ENCODE measurements at places on chromosomes 7 and 10.

DNA sequence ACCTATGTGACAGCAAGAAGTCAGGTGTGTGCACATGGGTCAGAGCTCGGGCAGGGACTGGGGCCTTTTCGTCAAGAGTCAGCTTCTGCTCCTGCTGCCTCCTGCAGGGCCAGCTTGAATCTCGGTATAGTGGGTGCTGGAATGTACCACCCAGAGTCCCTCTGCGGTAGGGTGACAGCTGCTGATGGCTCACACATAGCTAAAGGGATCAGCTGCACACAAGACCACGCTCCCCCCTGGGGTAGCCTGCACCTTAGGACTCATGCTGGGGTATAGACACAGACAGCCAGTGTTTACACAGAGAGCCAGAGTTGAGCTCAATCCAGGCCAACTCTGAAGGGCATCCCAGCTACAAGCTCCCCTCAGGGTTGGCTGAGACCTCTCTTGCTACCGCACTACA, 14.0 kb upstream of the COL13A1 start:
- DNase-seq, result no peak

- no peak for DNase-seq
Observed at GRCh38 chr10:61130366-61130765, 186.4 kb upstream of the RHOBTB1 start.

DNA sequence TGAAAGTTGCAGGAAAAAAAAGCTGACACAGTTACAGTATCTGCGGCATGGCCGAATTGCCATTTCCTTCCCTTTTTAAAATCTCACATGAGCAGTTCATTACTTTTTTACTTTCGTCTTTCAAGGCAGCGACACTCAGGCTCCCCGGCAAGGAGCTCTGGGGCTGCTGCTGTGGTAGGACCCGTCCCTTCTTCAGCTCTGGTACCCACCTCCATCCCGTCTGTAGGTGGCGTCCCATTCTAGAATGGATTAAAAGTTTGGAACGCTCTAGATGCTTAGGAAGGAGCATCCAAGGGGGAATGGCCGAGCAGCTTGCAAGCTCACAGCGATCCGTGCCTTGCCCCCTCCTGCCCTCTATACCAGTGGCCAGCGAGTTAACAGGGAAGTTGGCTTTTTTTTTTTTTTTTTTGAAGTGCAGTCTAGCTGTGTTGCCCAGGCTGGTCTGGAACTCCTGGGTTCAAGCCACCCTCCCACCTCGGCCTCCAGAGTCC, 22.8 kb upstream of the TTYH3 start:
- DNase-seq, result peak; percentile 19

- no peak for DNase-seq
Observed at GRCh38 chr10:128929767-128930166, 537.3 kb upstream of the MGMT start.

DNA sequence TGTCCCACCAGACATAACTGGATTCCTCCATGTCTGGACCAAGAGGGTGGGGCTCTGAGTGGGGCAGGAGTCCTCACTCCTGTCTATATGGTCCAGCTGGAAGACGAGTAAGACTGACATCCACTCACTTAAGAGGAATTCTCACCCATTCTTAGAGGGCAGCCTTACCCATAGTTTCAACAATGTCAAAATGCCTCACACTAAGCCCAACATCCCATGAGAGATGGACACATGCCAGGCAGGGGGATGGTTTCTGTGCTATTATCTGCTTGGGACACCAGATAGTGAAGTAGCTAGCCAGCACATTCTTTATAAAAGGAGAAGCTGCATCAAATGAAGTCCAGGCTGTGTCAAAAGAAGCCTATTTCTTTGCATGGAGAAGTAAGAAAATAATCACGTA, 4.7 kb upstream of the LANCL2 start:
- no peak for DNase-seq

- DNase-seq, result no peak
Observed at GRCh38 chr10:19579761-19580545, 236.3 kb upstream of the PLXDC2 start.

GRCh38 chr10:78255214-78255613, 221.6 kb downstream of the RPS24 start:
- no peak for DNase-seq

DNA sequence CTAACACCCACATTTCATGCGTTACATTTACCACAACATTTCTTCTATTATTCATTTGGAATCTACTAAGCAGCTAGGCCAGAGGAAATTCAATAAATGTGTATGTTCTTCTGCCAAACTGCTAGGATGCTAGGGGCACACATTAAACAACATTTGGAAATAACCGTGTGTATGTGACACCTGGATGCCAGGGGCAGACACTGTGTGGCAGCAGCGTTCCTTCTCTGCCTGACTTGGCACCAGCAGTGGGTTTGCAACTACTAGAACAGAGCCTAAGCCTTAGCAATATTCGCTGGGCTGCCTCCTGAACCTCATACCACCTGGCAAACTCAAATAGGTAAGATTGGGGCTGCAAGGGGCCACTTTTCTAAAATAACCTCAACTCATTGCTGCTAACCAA, 182.1 kb downstream of the CHCHD3 start:
- DNase-seq, result no peak

DNA sequence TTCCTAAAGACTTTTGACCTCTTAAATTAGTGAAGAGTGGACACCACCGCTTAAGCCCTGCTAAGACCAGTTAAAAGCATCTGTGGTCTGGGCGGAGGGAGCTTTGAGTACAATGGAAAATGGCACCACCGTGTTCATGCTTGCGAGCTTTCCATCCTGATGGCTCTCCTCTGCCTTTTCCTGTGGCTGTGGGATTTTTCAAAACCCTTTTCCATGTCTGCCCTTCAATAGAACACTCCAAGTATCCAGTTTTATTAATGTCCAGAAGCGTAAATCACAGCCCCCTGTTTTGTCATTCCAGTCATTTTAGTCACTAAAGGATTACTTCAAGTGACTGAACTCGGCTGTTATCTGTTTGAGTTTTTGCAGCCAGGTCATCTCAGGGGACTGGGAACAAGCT, 181.8 kb downstream of the MGMT start:
- no peak for DNase-seq

DNA sequence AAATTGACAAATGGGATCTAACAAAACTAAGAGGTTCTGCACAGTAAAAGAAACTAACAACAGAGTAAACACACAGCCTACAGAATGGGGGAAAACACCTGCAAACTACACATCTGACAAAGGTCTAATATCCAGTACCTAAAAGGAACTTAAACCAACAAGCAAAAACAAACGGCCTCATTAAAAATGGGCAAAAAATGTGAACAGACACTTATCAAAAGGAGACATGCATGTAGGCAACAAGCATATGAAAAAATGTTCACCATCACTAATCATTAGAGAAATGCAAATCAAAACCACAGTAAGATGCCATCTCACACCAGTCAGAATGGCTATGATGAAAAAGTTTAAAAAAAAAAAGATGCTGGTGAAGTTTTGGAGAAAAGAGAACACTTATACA, 197.4 kb downstream of the KBTBD2 start:
- no peak for DNase-seq

DNA sequence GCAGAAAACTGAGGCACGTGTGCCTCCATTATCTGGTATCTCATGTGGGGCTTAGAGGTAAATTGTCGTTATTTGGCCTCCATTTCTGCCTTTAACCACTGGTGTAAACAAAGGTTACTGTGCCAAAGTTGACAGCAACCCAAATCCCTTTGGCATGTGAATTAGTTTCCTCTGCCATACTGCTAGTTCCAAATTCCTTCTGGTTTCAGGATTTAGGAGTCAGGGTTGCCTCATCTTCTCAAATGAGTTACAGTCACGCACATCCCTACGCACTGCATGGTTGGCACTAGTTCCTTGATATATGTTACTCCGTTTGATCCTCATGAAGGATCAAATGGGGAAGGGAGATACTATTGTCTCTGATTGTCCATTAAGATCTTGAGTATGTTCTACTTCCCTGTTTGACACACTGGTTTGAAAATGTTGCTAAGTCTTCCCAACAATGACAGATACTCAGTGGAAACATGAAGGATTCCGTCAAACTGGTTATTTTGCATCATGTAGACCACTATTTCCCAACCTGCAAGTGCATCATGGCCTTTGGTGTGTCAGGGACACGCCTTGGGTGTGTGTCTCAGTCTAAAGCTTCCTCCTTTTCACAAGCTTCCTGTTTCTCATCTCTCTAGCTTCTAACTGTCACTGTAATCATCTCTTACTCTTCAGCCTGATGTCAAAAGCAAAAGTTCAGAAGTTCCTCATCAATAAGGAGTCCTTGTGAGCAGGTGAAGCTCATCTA, at the start of gene LIPN:
Gene LIPN (plus strand): TSS at position 655 of the 736 bp plus-strand sequence. CDS start 1,386 bp downstream, outside the sequence.
- no peak for DNase-seq

DNA sequence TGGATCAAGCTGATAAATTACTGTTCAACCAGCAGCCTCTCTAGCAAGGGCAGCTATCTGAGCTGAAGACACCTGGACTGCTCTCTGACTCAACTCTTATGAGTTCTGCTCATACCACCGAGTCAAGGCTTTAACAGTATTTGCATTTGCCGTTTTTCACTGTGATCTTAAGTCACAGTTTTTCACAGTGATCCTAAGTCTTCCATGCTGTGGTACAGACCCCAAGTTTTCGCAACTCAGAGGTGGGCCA, 31.3 kb downstream of the PIP4K2A start:
- no peak for DNase-seq

GRCh38 chr10:14571866-14572507, 202.7 kb downstream of the FAM107B start:
- peak; percentile 69 for DNase-seq

GRCh38 chr7:133102276-133103060, 20.6 kb upstream of the CHCHD3 start:
- DNase-seq, result no peak

DNA sequence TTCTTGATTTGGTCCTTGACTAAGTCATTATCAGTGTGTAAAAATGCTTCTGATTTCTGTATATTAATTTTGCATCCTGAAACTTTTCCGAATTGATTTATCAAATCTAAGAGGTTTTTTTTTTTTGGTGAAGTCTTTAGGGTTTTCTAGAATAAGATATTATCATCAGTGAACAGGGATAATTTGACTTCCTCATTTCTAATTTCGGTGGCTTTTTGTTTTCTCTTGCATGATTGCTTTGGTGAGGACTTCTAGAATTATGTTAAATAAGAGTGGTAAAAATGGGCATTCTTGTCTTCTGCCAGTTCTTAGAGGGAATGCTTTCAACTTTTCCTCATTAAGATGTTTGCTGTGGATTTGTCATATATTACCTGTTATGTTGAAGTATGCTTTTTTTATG, 170.5 kb downstream of the CCDC7 start:
- no peak for DNase-seq

- no peak for DNase-seq
Observed at GRCh38 chr7:40763319-40764287, 628.8 kb downstream of the SUGCT start.

- no peak for DNase-seq
Observed at GRCh38 chr10:122189185-122189584, 81.9 kb upstream of the BTBD16 start.

GRCh38 chr10:5678397-5679036, 6.1 kb upstream of the TASOR2 start:
- DNase-seq, result no peak

GRCh38 chr7:112255388-112255720, 48.9 kb downstream of the ZNF277 start:
- no peak for DNase-seq

DNA sequence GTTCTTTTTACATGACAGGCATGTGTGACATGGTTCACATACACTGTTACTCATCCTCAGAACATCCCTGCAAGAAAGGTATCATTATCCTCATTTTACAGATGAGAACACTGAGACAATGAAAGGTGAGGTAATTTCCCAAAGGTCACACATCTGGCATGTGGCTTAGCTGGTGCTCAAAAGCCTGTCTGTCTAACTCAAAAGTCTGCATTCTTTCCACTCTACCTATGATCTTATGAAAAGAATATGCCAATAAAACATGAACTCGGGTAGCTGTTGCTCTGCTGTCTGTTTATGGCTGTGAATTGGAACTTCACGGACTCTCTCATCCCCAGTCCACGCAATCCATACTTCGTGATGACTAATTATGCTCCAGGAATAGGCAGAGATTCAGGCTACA, 79.0 kb upstream of the ODAD2 start:
- DNase-seq, result no peak

GRCh38 chr10:20492447-20492846, 404.7 kb downstream of the NEBL start:
- no peak for DNase-seq

DNA sequence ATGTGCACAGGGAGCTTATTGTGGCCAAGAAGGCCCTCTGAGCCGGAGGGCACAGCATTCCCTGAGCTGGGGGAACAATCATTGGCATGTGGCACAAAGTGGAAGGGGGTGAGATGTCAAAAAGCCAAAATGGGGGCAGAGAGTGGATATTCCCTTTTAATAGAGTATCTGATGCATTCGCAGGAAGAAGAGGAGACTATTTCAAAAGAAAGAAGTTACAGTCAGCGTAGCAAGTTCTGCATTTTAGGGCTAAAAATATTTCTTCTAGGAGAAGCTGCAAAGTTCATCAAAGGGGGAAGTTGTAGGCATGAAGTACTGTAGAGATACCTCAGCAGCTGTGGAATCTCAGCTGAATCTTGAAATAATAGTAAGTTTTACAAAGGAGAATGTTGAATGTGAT, 136.0 kb upstream of the WDR11 start:
- DNase-seq, result no peak

GRCh38 chr10:102418622-102419268, at the start of gene PSD:
TSS of gene PSD (minus strand) at chr10:102418785. CDS start at chr10:102417038, 1,747 bp downstream.
- no peak for DNase-seq

DNA sequence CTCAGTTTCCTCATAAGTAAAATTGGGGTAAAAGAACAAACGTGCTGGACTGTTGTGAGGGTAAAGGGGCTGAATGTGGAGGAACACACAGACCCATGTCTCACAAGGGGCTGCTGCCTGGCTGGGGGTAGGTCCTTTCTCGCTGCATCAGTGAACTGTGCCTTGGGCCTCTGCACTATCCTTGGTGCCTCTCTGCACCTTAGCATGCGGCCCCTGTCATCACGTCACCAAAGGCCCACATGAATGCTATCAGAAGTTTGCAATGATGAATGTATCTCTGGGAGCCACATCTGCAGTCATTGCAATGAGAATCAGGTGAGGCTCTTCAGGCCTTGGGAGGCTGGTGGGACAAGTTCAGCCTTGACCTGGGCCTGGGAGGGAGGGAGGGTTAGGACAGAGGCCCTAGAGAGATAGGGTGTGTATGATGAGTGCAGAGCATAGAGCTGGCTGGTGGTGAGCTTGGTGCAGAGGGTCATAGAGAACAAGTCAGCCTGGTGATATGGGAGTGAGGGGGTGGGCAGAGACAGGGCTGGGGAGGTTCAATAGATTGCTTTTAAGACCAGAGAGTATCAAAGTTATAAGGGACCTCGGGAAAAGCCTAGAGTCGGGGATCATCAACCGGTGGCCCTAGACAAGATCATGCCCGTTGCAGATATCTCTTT, 308.4 kb downstream of the RPS24 start:
- no peak for DNase-seq

- DNase-seq, result no peak
Observed at GRCh38 chr10:124651402-124651891, 92.7 kb downstream of the FAM53B start.

DNA sequence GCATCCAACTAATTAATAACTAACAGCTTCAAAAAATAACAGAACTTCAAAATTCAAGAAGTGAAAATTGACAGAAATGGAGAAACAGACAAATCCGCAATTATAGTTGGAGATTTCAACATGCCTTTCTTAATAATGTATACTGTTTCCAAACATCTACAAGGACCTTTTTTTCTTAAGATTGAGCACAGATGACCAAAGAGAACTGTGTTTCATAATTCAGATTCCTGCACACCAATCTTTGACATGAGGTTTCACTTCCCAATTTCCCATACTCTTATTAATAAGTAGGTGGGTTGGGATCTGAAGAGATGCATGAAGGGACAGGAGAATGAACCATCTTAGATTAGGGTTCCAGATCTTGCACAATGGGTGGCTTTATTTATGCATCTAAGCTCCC, 24.9 kb upstream of the GIMAP7 start:
- DNase-seq, result no peak
